Breast epithelium (tissue), 4 donors: ENCODE measurements at places on chromosomes 3 and 15. TPM values are rescaled to one million over a fixed set of nuclear protein-coding genes. Genes with fewer than 3 reads are reported as not detected.

- no peak for DNase-seq
These were observed 102.0 kb upstream of the PRICKLE2 start for GRCh38 chr3:64327100-64327804.

- DNase-seq, result no peak
These were observed 81.9 kb downstream of the FAM43A start for GRCh38 chr3:194767446-194768207.

- DNase-seq, result no peak
These were observed 163.3 kb downstream of the PGPEP1L start for GRCh38 chr15:98844261-98844660.

DNA sequence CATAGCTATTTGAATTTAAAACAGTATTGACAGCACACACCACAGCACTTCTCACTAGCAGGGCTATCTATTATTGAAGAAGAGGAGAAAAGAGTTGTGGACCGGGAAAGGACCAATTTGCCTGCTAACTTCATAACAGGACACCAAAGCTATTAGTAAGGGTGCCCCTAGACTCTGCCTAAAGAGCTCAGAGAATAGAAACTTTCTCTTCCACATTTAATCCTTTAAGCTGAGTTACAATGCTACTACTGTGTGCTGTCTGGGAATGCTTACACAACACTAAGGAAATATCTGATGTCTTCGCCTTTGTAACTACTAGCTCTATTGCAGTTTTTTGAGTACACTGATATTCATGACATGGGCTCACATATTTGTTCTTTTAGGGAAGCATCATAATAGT, 13.5 kb upstream of the AADAC start:
- no peak for DNase-seq

GRCh38 chr3:183822631-183823030, 2.7 kb downstream of the MAP6D1 start:
- DNase-seq, result no peak

The C3orf80 gene
- 0.16 TPM for total RNA-seq

The ENTPD3 gene
- 1.5 TPM for total RNA-seq
